ENCODE measurements at places on chromosomes 3 and 15.

DNA sequence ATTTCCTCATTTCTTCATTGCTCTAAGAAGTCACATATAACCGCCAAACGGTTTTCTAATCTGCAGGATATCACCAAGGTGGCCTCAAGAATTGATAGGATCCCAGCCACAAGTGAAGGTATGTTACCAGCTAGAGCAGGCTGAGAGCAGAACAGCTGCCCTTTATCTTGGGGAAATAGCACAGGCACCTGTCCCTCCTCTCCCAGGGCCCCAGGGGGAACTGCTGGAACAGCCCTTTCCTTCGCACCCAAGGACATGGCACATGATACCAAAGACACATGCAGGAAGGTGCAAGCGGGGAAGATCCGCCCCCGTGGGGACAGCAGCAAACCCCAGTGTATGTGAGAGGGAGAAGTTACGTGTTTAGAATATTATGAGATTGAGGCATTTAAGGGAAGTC lies 35.3 kb downstream of the HOMER2 start:
- DNase-seq: no peak

DNA sequence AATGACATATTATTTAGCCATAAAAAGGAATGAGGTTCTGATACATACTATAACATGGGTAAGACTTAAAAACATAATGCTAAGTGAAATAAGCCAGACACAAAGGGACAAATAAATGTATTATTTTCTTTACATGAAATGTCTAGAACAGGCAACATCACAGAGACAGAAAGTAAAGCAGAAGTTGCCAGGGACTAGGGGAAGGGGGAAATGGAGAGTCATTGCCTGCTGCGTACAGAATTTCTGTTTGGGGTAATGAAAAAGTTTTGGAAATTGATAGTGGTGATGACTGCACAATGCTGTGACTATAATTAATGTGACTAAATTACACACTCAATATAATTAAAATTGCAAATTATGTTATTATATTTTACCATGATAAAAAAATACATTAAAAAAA lies 99.9 kb downstream of the ANO10 start:
- DNase-seq: no peak

- no peak for DNase-seq
These were observed 70.5 kb downstream of the SETMAR start for GRCh38 chr3:4373669-4374068.

- DNase-seq: peak; percentile 65
These were observed 50.5 kb upstream of the KCNMB2 start for GRCh38 chr3:178485756-178486155.

- peak; percentile 4 for DNase-seq
These were observed 1.4 kb downstream of the EPHB1 start for GRCh38 chr3:134796281-134797056.

GRCh38 chr3:156762631-156763185 lies 63.4 kb upstream of the LEKR1 start:
- peak; percentile 80 for DNase-seq

DNA sequence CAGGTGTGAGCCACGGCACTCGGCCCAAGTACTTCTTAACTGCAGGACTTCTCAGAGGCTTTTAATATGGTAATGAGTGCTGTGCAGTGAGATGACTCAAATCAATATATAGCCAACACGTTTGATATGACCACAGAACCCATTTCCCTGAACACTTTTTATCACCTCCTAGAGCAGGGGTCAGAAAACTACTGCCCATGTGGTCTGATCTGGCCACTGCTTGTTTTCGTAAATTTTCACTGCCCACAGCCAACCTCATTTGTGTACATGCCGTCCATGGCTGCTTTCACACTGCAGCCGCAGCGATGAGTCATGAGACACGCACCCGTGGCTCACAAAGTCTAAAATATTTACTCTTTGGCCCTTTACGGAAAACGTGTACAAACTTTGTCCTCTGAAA lies 179.2 kb downstream of the RORA start:
- DNase-seq: peak; percentile 90
